ENCODE measurements at places on chromosomes 11 and 22.

GRCh38 chr22:44307509-44308169, 5.1 kb downstream of the SHISAL1 start:
- no peak for DNase-seq

GRCh38 chr11:126817523-126818450, 182.8 kb downstream of the KIRREL3 start:
- DNase-seq = no peak

GRCh38 chr11:93741882-93742226, 382 bp downstream of the C11orf54 start:
- no peak for DNase-seq

DNA sequence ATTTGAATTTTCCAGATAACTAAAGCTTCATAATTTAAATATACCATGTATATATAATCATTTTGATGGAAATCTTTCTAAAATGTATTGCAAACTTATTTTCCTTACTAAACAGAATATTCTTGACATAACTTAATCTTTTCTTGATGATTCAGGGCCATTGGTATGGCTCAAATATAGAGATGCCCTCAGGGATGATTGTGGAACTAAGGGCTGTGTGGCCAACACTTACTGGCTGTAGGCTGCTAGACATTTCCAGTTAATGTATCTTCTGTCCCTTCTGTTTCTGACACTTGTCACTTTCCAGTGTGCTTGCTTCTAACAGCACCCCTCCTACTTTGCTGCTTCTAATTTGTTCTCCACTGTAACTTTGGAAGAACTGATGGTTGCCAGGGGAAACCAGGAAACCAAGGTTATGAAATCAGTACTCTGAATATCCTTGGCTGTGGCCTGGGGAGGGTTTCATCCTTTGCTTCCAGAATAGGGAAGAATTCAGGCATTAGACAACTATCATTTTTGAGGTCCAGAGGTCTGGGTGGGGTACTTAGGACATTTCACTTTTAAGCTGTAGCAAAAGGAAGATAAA, 697.2 kb downstream of the ETS1 start:
- no peak for DNase-seq

- DNase-seq = peak; percentile 53
Measured at GRCh38 chr11:46361283-46362155, 14.3 kb downstream of the DGKZ start.
